Hematopoietic multipotent progenitor cell treated with erythropoietin and hydrocortisone succinate and interleukin-3 and kit ligand, for 15 days (in vitro differentiated cells): ENCODE measurements at places on chromosomes 13 and 19.
A peak's percentile ranks its signal among the peaks of the same experiment; 100 is the strongest.

GRCh38 chr19:43425567-43426392 lies 11.1 kb downstream of the TEX101 start:
- peak; percentile 22 for DNase-seq

DNA sequence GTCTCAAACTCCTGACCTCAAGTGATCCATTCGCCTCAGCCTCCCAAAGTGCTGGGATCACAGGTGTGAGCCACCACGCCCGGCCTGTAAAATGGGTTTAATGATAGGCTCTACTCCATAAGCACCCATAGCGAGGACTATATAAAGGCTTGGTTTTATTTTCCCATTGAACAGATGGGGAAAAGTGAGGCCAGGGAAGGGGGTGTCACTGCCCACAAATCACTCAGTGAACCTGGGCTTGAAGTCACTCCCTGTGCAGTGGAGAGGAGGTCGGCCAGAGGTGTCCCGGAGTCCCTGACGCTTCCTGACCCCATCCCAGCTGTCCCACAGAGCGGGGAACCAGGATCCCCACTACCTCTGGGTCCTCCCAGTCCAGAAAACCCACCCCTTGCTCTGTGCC lies 14.9 kb downstream of the TLE2 start:
- no peak for DNase-seq

DNA sequence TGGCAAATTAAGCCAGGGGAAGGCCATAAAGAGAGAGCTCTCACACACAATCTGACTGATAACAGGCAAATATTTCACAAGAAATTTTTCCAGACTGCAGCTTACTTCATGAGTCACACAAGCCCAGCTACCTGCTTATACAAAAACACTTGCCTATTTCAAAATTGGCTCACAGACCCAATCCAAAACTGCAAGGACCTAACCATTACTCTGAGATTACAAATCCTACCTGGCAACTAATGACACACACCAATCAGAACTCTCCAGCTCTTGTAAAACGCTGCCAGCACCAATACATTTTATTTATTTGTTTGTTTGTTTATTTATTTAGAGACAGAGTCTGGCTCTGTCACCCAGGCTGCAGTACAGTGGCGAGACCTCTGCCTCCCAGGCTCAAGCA lies 18.1 kb upstream of the ZFP82 start:
- no peak for DNase-seq

DNA sequence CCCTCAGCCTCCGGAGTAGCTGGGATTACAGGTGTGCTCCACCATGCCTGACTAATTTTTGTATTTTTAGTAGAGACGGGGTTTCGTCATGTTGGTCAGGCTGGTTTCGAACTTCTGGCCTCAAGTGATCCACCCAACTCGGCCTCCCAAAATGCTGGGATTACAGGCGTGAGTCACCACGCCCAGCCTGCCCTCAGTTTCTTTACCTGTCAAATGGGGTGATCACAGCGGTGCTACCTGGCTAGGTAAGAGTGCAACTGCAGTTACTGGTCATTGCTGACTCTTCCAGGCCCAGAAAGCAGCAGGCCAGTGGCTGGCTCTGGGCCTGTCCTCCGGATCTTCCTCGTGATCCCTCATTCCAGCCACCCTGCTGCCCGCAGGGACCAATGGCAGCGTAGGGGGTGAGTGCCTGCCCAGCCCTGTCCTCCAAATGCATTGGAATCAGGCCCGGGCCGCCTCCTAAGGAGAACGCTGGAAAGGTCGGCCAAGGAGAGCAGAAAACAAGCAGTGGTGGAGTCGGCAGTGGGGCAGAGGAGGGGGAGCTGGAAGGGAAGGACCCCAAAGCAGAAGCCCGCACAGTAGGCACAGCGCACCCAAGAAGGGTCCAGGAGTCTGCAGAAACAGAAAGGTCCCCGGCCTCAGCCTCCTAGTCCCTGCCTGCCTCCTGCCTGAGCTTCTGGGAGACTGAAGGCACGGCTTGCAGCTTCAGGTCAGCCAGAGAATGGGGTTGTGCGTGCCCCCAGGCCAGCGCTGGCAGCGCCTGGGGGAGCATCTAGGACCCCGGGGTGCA lies 1.8 kb upstream of the SLC27A1 start:
- no peak for DNase-seq

GRCh38 chr19:21127898-21128297 lies 13.9 kb upstream of the ZNF431 start:
- DNase-seq, result no peak

DNA sequence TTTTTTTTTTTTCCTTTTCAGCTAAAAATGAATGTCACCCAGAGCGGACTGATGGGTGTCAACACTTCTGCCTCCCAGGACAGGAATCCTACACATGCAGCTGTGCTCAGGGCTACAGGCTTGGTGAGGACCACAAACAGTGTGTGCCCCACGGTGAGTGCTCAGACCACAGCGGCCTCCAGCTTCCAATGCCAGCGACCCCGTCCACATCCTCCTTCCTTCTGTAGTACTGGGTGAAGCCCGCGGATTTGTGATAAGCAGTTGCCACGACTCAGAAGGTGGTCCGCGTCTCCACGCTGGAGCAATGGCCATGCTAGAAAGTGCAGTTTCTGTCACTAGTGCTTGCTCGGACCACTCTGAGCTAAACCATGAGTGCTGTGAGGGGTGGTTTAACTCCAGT lies 6.0 kb downstream of the PROZ start:
- DNase-seq, result no peak

- no peak for DNase-seq
Observed at GRCh38 chr13:83531022-83531421, 351.3 kb downstream of the SLITRK1 start.

DNA sequence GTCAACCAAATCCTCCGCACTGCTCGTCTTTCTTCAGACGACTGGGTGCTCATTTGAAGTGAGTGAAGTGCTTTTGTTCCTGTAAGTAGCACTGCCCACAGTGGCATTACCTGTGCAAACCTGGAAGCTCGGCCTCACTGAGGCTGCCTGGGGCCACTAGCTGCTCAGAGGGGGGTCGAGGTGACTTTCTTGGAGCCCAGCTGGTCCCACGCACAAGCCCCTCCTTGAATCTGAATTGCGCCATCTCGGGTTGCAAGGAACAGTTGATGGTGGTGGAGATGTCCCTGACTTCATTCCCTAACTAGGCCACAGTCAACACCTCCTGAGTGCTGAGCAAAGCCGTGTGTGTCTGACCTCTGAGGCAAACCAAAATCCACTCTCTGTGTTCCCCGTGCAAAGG lies 79.3 kb upstream of the GPR183 start:
- DNase-seq, result no peak

GRCh38 chr13:77358001-77358400 lies 31.1 kb upstream of the MYCBP2 start:
- DNase-seq, result no peak

DNA sequence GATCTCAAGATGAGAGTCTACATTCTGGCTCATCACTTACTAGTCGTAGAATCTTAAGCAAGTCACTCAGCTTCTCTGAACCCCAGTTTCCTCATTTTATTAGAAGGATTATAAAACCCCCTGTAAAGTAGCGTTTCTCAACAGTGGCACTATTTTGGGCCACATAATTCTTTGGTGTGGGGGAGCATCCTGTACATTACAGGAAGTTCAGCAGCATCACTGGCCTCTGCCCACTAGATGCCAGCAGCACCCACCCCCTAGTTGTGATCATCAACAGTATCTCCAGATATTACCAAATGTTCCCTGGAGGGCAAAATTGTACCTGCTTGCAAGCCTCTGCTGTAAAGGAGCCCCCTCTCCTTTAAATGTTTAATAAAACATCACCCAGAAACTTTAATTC lies 22.6 kb downstream of the STARD13 start:
- no peak for DNase-seq

GRCh38 chr19:38389101-38389925 lies 816 bp downstream of the SPRED3 start:
- no peak for DNase-seq
